ENCODE measurements at places on chromosomes 1 and 21.

GRCh38 chr1:247440001-247440620 lies 17.8 kb downstream of the OR2B11 start:
- DNase-seq: peak; percentile 13

- DNase-seq: no peak
Measured at GRCh38 chr1:74392840-74393239, 119.6 kb downstream of the LRRC53 start.

GRCh38 chr1:21294266-21294989 lies 4.2 kb upstream of the ECE1 start:
- DNase-seq: peak; percentile 95

- DNase-seq: peak; percentile 74
Measured at GRCh38 chr1:149917571-149918144, at the start of gene SV2A. SV2A (minus strand) TSS chr1:149917844; CDS start chr1:149913840, 4,004 bp downstream.

GRCh38 chr1:202282596-202283283 lies 59.0 kb downstream of the UBE2T start:
- DNase-seq: no peak

- DNase-seq: no peak
Measured at GRCh38 chr1:71422221-71422620, 341.4 kb upstream of the ZRANB2 start.

GRCh38 chr21:42829954-42830353 lies 49.4 kb downstream of the WDR4 start:
- DNase-seq: no peak

GRCh38 chr1:20124456-20125057 lies 5.2 kb upstream of the PLA2G2D start:
- peak; percentile 18 for DNase-seq

GRCh38 chr21:42226626-42227025 lies 7.7 kb downstream of the ABCG1 start:
- DNase-seq: no peak

GRCh38 chr1:5686925-5687706 lies 305.1 kb downstream of the NPHP4 start:
- DNase-seq: no peak

- no peak for DNase-seq
Measured at GRCh38 chr1:151243683-151244216, 10.8 kb upstream of the PSMD4 start.

DNA sequence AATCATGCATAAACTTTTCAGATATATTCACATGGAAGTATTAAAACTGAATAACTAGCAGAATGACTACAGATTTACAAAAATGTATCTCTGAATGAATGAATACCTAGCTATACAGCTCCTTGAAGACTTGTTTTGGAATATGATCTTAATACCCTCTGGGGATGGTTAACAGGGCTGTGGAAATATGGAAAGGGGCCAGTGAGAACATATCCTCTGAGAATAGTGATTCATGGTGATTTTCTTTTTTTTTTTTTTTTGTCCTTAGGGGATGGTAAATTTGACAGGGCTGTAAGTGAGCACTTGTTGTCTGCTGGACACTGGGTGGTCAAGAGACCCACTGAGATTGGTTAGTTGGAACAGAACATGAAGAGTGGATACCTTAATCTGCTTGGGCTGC lies 80.7 kb upstream of the HP1BP3 start:
- no peak for DNase-seq

- DNase-seq: no peak
Measured at GRCh38 chr1:244075247-244075722, 24.2 kb downstream of the ZBTB18 start.

- DNase-seq: no peak
Measured at GRCh38 chr1:28927266-28927647, 12.9 kb downstream of the EPB41 start.

GRCh38 chr21:40577285-40578043 lies 269.5 kb downstream of the DSCAM start:
- no peak for DNase-seq

GRCh38 chr1:21184276-21184675 lies 7.6 kb upstream of the EIF4G3 start:
- DNase-seq: no peak

DNA sequence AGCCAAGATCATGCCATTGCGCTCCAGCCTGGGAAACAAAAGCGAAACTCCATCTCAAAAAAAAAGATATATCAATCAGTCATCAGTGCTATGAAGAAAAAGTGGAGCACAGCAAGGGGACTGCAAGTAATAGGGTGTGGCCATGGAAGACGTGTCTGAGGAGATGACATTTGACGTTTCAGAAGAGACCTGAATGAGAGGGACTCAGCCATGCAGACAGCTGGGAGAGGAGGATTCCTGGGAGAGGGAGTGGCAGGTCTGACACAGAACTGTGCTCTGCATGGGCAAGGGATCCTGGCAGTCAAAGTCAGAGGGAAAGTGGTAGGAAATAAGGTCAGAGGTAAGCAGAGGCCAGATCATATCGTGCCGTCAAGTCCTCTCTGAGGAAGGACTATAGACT lies 3.3 kb downstream of the LAX1 start:
- DNase-seq: peak; percentile 28

- no peak for DNase-seq
Measured at GRCh38 chr21:46334351-46335140, 10.6 kb downstream of the PCNT start.

DNA sequence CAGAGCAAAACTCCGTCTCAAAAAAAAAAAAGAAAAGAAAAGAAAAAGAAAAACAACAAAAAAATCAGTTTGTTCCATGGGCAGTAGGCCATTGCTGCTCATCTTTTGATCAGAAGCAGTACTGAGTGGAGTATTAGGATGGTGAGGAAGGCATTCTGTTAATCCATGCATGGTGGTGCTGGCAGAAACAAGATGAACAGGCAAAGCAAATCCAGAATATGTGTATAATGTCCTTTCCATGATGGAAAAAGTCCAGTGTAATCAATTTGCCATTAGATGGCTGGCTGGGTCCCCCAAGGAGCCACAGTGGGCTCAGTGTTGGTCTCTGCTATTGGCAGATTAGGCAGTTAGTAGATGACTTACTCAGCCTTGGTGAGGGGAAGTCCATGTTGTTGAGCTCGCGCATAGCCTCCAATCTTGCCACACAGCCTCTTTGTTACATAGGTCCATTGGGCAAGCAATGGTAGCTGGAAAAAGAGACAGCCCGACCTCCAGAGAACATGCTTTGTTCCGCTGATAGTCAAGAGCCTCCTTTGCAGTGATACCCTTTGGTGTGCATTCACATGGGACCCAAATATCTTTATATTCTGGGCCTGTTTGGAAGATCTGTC lies 23.3 kb downstream of the H3-3A start:
- DNase-seq: no peak

GRCh38 chr1:212858461-212859265 lies 588 bp downstream of the FLVCR1 start:
- DNase-seq: peak; percentile 33

DNA sequence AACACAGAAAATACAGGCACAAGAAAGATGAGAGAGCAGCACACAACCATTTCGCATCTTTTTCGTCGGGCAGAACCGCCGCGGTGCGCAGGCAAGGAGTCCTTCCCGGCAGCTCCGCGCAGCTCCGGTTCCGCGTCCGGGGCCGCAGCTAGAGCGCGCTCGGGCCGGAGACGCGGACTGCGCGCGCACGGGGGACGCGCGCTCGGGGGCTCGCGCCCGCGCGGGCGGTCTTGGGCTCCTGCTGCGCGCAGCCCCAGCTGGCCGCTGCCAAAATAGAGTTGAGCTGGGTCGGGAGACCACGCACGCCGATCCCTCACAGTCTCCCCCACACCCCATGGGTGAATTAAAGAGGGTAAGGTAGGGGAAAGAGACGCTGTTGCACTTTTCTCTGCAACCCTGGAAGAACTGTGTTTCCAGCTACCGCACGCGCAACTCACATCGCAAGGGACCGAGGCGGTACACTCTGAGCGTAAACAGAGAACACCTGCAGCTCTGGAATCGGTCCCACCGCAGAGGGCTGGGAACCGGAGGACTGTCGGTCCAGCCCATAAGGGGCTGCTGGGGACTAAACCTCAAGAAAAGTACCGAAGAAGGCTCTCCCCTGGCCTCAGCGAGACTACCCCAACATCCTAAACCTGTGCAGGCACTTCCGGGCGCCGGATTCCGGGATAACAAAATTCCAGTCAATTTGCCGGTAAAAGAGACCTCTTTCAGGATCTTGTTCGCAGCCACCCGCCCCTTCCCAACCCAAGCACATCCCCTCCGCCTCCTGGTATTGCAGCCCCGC lies 1.7 kb downstream of the NR5A2 start:
- DNase-seq: peak; percentile 28

DNA sequence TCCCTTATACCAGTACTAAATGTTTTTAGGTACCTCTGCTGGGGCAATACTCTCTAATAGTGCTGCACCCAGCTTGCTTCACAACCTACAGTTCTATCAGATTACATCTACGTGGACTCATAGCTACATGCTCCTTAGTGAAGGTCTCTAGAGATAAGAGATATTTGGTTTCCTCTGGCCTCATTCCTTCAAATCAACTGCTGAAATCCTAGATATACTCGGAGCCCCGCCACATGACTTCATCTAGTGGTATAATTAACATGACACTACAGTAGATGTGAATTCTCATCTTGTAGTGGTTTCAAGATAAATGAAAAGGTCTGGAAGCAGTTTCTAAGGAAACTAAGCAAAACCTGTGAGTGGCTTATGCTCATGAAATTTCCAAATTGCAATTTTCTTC lies 115.4 kb downstream of the SMYD2 start:
- no peak for DNase-seq

DNA sequence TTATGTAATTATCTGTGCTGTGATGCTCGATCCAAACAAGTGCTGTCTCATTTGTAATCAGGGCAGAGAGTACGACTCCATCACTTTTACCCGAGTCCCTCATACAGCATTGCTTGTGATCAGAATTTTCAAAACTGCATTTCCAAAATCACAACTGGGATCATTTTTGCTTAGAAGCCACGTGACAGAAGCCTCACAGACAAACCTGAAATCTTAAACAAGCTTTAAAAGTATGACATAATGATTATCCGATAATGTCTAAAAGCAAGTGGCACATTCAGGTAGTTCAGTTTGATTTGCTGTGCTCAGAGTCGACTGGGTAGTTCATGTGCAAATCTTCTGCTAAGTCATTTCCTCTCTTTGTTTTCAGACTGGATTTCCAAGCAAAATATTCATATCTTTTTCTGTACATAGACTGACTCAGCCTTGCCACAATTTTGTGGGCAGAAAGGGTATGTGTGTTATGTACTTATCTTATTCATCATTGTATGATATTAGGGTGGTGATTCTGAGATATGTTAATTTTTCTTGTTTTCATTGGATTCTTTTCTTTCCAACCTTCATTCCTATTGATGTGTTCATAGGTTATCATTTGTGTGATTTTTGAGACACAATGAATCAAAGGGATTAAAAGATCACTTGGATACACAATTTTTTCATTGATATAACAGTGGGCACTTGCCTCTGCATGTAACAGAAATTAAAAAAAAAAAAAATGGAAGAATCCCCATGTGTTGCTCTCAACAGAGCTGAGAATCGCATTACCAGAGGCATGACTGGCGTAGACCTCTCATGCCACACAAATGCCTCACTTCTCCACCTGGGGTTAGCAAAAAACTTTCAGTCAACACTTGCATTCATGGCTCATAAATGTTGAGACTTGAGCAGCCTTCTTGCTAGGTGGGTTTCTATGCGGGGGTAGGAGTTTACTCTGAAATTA lies 355.7 kb downstream of the LTN1 start:
- DNase-seq: peak; percentile 47

DNA sequence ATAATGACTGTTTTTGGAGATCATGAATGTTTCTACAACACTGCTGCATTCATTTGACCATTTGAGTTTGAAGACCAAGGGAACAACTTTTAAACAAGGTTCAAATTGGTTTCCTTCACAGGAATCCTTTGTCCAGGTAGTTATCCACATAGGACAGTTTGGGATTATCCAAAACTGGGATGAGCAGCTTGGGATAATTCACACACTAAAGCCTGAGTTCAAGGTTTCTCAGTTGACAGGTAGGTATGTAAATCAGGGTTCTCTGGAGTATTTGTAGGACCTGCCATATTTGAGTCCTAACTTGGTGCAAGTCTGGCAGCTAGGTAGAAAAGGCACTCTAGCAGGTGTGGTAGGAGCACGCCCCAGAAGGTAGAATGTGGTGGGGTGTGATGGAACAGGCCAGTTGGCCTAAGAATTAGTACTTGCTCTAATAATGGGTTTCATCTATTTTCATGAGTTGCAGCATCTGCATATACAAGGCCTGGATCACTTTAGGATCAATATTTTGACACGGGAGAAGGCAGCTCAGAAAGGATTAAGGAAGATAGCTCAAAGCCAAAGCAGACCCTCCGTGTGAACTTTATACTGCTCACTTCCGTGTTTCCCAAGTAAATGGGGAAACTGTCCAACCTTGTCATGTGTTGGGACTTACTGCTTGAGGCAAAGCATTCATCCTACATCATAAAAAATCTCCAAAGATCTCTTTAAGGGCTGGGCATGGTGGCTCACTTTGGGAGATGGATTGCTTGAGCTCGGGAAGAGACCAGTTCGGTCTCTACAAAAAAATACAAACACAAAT lies 14.1 kb upstream of the RAB42 start:
- DNase-seq: no peak

DNA sequence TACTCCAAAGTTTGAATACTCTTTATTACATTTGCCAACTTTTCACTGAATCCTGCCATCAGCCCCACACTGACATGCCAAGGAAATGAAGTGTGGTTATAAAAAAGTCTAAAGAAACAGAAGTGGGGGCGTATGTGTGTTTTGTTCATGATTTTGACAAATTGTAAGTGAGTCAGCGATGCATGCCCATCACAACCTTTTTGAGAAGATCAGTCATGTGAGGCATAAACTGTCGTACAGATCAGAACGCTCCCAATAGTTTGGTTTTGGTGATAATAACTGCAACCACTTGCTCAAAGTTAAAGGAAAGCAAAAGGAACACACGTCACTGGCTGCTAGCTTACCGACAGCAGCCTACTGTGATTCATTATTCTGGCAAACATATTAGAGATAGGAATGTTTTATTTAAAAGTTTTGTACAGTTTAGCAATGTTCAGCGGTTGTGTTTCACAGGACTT lies 95.6 kb downstream of the RGS2 start:
- DNase-seq: peak; percentile 20

GRCh38 chr1:35598895-35599294 lies 25.8 kb downstream of the TFAP2E start:
- no peak for DNase-seq

DNA sequence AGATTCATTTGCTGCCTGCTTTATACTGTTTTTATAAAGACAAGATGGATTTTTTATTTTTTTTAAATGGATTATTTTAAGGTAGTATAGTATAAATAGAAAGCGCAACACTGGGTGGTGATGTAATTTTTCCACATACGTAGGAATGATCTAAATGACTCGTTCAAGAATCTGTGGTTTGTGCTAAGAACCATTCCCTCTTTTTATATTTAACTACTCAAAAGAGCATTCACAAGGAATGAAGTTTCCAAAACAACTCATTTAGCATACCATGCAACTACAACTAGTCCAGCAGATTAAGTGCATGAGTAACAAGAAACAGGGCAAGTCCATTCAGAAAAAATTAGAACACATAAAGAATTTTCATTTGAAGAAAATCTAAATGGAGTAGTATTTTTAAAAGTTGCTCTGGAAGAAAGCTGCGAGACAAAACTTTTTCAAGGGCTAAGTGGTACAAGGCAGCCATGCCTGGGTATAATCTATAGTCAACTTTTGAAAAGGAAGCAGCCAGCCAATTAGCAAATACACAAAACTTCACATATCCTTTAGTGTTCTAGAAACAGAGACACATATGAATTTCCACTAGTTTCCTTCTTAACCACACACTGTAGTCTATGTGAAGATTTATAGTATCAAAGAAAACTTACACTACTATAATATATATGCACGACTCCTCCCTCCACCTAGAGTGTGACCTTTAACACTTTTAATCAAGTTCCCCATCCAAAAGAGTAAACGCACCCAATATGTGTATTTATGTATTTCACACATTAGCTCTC lies 23.4 kb downstream of the GTF2B start:
- DNase-seq: no peak

Measured in activated CD4-positive, alpha-beta memory T cell treated with anti-CD3 and anti-CD28 coated beads for 36 hours (primary cell).